NCI-H146 (cell line): ENCODE measurements at places on chromosomes 3 and 15.

DNA sequence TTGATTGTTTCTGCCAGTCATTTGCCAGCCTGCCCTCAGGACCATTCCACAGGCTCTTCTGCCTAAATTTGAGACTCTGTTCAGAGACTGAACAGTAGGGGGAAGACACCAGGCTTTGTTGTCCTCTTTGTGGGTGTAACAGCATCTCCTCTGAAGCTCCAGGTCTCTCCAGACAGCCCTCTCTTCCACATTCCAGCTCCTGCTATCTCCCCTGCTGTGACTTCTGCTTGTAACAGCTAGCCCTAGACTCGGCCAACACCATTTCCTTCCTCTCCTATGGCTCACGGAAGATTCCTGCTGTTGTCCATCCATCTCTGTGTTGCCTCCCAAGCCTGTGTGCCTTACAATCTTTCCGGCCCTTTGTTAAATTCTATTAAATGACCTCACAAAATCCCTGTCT is 40.2 kb downstream of the SUCLG2 start:
- no peak for DNase-seq

DNA sequence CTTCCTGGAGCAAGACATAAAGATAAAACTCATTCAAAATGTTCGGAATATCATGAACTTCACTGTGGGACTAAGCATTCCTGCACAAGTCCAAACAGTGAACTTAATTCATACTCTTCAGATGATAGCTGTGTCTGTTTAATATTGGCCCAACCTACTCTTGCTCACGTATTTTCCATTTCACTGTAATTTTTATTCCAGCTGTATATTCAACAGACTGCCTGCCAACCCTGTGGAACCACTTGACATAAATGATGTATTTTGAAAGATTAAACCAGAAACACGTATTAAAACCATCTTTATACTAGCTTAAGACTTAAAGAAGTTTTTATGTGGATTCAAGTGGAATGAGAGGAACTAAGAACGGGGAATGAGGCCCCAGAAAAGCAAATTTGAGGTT is 172.5 kb downstream of the TMEM108 start:
- no peak for DNase-seq

GRCh38 chr15:39433376-39433775 is 147.5 kb upstream of the THBS1 start:
- no peak for DNase-seq

GRCh38 chr3:51268132-51268531 is 117.0 kb upstream of the MANF start:
- no peak for DNase-seq

- no peak for DNase-seq
Observed at GRCh38 chr15:98758224-98758623, 109.9 kb downstream of the IGF1R start.

DNA sequence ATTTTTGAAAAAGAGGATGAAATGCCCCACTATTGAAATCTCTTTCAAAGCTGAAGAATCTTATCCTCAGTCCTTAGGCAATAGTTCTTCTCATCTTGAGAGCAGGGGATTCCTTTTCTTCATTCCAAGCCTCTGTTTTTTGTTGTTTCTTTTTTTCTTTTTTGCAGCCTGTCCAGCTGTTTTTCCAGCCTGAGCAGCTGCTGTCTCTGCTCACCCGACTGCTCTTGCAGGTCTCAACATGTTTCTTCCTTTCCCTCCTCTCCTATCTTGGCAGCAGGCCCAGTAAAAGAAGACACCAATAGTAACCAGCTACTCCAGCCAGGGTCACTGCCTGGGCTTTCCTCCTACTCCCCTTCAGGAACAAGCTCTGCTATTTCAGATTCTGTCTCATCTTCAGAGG is 23.8 kb downstream of the MEX3B start:
- DNase-seq: peak; percentile 87

GRCh38 chr15:26166429-26166828 is 303.3 kb upstream of the ATP10A start:
- no peak for DNase-seq

- DNase-seq: no peak
Observed at GRCh38 chr15:49372366-49372765, 50.7 kb upstream of the FGF7 start.
